Non-pigmented ciliary epithelial cell (primary cell): ENCODE measurements at places on chromosomes 1 and 21.

- peak; percentile 59 for DNase-seq
Measured at GRCh38 chr1:30919025-30919881, 10.7 kb upstream of the SDC3 start.

- DNase-seq = no peak
Measured at GRCh38 chr1:226892524-226892875, 22.1 kb downstream of the PSEN2 start.

DNA sequence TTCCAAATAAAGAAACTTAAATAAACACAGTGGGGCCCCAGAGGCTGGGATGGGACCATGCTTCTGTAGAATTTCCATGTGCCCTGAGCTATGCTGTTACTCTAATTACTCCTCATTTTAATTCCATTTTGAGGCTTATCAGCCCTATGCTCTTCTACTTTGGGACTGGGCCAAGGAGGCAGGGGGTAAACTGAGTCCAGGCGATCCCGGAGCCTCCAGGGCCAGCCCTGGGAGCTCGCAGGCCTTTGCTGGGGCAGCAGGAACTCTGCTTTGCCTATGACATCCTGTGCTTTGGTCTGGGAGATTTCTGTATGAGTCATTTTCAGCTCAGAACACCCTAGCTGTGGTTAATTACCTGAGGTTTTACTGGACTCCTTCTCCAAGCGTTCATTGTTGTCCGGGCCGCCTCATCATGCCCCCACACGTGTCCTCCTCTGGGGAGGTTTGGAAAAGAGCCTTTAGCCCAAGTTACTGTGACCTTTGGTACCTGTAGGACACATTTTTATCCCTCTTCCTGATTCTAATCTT, 95.7 kb downstream of the RHOU start:
- DNase-seq = peak; percentile 36

- DNase-seq = no peak
Measured at GRCh38 chr1:187928696-187929095, 1099.9 kb downstream of the PLA2G4A start.

GRCh38 chr1:43277116-43277876, 7.5 kb downstream of the TMEM125 start:
- no peak for DNase-seq

- DNase-seq = no peak
Measured at GRCh38 chr1:193498088-193498655, 311.8 kb upstream of the B3GALT2 start.

DNA sequence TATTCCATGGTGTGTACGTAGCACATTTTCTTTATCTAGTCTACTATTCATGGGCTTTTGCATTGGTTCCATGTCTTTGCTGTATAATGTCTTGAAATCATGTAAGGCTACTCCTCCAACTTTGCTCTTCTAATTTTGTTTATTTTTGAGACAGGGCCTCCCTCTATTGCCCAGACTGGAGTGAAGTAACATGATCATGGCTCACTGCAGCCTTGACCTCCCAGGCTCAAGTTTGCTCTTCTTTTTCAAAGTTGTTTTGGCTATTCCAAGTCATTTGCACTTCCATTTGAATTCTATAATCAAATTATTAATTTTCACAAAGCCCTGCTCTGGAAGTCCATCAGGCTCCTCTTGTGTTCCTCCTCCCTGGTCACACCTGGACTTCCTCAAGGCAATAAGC, 90.2 kb upstream of the SGIP1 start:
- no peak for DNase-seq

- DNase-seq = peak; percentile 61
Measured at GRCh38 chr1:221284028-221284427, 404.8 kb downstream of the HLX start.

DNA sequence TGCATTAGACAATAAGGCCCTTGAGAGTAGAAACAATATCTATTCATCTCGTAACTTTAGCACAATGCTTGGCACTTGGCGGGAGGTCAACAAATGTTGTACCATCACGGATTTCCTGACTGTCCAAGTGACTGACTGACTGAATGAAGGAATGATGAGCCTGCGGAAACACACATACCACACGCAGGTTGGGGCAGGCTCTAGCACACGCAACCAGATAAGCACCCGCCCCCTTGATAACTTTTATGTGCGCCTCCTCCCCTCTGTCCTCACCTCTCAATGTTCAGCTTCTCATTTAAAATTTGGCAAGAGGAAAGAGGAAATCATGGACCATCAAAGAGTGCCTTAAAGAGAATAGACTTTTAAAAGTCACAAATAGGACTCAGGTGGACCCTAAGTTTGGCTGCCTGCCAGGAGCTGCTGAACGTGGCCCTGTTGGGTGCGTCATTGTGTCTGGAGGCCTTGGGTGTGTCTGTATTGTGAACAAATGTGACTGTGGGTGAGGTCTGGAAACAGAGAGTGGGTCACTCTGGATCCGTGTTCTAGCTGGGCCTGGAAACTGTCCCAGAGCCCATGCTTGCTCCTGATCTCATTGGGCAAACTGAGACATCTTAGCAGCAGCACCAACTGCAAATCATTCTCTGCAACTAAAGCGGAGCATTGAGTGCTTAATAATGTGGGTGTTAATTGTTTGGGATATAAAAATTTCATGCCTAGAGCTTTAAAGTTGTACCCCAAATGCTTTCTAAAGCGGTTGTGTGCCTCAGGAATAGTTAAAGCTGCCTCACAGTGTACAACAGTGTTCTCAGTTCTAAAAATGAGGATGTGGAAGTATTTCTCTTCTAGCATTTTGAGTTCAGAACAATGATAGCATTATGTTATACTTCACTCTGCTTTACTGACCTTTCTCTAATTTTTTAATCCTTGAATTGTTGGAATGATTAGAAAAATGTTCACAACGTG, 47.6 kb upstream of the ABCG1 start:
- DNase-seq = no peak

DNA sequence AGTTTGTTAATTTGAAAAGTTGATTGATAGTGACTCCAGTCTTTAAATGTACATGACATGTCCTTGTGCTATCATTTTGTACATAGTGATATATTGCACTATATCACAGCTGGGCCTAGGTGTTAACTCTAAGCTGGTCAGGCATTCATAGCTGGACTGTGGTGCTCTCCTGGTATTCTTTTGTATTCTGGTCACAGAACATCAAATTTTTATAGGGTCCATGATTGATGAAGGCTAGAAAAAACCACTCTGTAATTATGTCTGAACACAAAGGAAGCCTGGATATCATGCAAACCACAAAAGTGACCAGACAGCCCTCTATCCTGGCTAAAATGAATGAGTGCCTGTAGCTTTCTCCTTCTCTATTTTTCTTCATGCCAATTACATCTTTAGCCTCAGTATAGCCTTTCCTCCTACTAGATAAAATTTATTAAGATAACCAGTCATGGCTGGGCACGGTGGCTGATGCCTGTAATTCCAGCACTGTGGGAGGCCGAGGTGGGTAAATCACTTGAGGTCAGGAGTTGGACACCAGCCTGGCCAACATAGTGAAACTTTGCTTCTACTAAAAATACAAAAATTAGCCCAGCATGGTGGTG, 134.9 kb upstream of the B3GALT2 start:
- DNase-seq = no peak

DNA sequence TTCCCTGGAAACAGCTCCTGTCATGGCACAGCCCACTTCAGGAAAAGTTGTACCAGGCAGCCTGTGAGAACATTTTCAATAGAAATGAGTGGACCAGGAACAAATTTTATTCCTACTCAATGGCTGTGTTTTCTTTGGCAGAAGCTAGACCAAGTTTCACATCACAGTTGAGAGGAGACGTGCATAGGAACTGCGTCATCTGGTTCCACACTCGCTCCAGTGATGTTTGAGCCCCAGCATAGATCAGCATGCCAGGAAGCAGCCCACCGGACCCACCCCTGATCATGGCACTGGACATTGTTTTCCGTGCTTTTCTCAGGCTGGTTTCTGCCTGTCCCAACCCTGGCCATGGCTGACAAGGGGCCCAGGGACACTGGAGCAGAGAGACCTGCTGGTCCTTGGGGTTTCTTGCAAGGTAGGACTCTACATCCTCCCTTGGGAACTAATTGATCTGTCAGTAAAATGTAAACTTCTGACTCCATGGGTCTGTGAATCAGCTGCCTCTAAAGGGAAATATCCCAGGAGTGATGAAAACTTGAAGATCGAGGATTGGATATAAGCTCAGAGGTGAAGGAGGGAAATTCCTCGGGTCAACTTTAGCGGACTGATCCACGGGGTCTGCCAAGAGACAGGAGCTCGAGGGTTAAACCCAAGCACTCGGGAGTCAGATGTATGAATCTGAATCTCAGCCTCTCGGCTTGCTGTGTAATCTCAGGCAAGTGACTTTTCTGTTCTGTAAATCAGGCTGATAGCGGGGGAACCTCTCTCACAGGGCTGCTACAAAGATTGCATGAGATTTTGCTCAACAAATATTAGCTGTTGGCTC, 35.7 kb downstream of the NEK2 start:
- peak; percentile 93 for DNase-seq

DNA sequence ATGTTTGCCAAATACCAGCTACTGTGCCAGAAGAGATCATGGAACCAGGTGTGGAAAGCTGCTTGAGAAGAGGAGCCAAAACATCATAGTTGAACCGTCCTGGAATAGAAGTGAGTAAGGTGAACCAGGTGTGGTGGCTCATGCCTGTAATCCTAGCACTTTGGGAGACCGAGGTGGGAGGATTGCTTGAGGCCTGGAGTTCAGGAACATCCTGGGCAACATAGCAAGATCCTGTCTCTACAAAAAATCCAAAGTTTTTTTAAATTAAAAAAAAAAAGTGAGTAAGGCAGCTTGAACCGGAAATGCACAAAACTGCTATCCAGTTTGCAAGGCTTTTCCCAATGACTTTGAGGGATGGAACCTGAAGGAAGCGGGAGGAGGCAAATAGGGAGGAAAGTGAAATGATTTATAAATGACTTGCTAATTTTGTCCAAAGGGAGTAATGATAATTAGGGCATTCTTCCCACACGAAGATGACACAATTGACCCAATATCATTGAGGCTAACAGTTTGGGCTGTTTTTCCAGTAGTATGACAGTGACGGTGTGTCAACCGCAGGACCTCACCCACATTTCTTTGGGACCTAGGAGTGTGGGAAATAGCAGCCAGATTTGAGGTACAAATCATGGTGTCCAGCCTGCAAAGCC, 1.5 kb upstream of the CNN3 start:
- no peak for DNase-seq

GRCh38 chr1:47513393-47513792, 75.5 kb downstream of the FOXD2 start:
- no peak for DNase-seq

- DNase-seq = no peak
Measured at GRCh38 chr1:151134396-151134795, 12.0 kb downstream of the SEMA6C start.

- DNase-seq = no peak
Measured at GRCh38 chr1:214472364-214472763, 79.0 kb downstream of the PTPN14 start.

GRCh38 chr21:29302359-29302875, 3.7 kb downstream of the BACH1 start:
- DNase-seq = no peak

- DNase-seq = no peak
Measured at GRCh38 chr1:244235157-244235556, 184.1 kb downstream of the ZBTB18 start.

DNA sequence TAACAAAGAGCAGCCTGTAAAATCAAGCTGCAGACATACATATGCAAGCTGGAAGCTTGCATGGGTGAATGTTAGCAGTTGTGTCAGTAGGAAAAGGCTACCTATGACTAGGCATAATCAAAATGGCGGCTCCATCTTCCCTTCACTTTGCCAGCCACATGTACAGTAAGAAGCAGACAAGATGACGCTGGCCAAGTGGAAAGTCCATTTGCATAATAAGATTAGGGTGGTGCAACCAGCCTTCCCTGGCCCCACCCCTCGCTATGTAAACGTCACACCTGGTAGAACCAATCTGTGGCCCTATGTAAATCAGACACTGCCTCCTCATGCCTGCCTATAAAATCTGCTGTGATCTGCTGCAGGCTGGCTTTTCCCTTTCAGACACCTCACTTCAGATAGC, 171.9 kb upstream of the USP25 start:
- no peak for DNase-seq

DNA sequence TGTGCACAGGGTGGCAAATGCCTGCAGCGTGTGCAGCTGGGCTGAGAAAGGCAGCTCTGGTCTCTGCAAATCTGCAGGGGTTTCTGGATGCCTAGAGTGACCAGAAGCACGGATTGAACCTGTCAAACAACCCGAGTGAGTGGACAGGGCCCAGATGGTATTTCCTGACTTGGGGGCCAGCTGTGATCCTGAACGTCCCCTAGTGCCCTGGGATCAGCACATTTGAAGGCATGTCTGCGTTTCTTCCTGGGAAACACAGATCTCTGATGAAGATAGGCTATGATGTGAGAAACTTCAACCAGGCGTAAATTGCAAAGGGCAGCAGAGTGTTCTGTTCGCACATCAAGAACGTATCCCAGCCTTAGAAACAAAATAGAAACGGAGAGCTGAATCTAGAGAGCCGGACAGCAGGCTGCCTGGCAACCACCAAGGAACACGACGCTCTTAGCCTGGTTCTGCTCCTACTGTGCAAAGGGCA, 163.1 kb downstream of the KCNJ6 start:
- DNase-seq = no peak

- DNase-seq = no peak
Measured at GRCh38 chr1:3491291-3492246, 37.1 kb downstream of the ARHGEF16 start.

- DNase-seq = no peak
Measured at GRCh38 chr21:20010691-20011200, 987.5 kb upstream of the NCAM2 start.

DNA sequence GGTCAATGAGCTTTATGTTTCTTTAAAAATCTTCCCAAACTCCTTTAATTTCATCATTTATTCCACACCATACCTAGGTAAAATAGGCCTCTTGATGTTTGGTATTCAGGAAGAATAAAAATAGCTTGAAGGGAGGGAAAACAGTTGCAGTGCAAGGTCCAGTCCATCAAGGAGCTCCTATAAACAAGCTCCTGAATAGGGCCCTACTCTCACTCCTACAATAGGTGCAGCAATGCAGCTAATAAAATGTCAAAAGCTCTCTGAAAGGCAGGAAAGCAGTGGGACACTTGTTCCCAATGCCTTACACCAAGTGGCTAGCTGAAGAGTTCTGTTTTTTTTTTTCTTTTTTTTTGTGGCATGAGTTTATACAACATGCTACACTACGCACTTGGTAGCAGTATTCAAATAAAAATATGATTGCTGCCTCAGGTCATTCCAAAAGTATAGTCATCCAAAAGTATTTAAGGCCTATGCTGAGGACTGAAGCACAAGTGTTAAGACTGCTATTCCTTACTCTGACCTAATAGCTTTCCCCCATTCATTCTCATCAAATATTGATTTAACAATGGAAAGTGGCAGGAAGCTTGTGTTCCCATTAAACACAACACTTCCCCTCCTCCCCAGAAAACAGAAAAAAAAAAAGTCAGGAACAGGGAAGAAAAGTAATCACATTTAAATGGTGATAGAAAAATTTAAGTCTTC, 9.8 kb downstream of the TEX38 start:
- DNase-seq = no peak

DNA sequence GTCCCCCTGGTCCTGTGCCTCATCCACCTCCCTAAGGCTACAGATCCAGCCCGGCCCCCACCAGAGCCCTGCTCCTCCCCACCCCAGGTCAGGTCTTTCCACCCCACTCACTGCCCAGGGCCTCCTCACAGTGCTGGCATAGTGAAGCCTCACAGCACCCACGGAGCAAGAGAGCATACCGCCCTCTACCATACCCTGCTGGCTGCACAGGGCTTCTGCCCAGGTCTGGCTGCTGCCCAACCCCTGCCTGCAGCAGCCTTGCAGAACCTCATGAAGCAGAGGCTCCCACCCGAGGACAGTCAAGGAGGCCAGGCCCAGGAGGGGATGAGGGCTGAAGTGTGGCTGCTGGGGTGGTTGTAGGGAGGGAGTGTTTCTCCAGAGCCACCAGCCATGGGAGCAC, 19.7 kb upstream of the ARF1 start:
- no peak for DNase-seq

GRCh38 chr1:29998686-29999085, 724.7 kb downstream of the MATN1 start:
- DNase-seq = no peak
